Psoas muscle (tissue), 8 donors: ENCODE measurements at places on chromosomes 13 and 19. TPM values are rescaled to one million over a fixed set of nuclear protein-coding genes. Genes with fewer than 3 reads are reported as not detected.
A peak's percentile ranks its signal among the peaks of the same experiment; 100 is the strongest.

ETV2 gene
- not detected for total RNA-seq

GRCh38 chr19:30671367-30671619 is 299.1 kb downstream of the ZNF536 start:
- H3K4me1 ChIP-seq = no peaks in the 10 kb centered on the region
- no peak overlapping the region for H3K4me3 ChIP-seq
- H3K27me3 ChIP-seq = peaks cover 7% of the 10 kb centered on the region
- H3K36me3 ChIP-seq = no peaks in the 10 kb centered on the region
- H3K27ac ChIP-seq = no peak overlapping the region
- DNase-seq = no peak

- no peak for DNase-seq
- H3K27me3 ChIP-seq = no peaks in the 10 kb centered on the region
- no peaks in the 10 kb centered on the region for H3K36me3 ChIP-seq
- peaks cover 18% of the 10 kb centered on the region for H3K4me1 ChIP-seq
Measured at GRCh38 chr19:7236153-7236552, 58.1 kb downstream of the INSR start.

- no peaks in the 10 kb centered on the region for H3K27me3 ChIP-seq
- no peaks in the 10 kb centered on the region for H3K4me1 ChIP-seq
- H3K4me3 ChIP-seq = no peak overlapping the region
- no peak overlapping the region for H3K27ac ChIP-seq
- DNase-seq = no peak
Measured at GRCh38 chr13:40527914-40528313, 138.5 kb downstream of the FOXO1 start.

GRCh38 chr13:85525411-85525810 is 273.8 kb downstream of the SLITRK6 start:
- no peak overlapping the region for H3K4me3 ChIP-seq
- H3K27ac ChIP-seq = no peak overlapping the region
- no peaks in the 10 kb centered on the region for H3K4me1 ChIP-seq

GRCh38 chr19:54208784-54209057 is 8.1 kb downstream of the RPS9 start:
- no peak for DNase-seq
- peaks cover 59% of the 10 kb centered on the region for H3K4me1 ChIP-seq
- no peak overlapping the region for H3K4me3 ChIP-seq
- peaks cover 16% of the 10 kb centered on the region for H3K36me3 ChIP-seq
- H3K27me3 ChIP-seq = no peaks in the 10 kb centered on the region
- peak overlapping the region; percentile 79 for H3K27ac ChIP-seq

FOSB gene
- 0.32 TPM for total RNA-seq

ABCA7 gene
- total RNA-seq = 19.5 TPM

- H3K4me3 ChIP-seq = peak overlapping the region; percentile 73
- H3K27ac ChIP-seq = peak overlapping the region; percentile 89
- DNase-seq = no peak
- no peaks in the 10 kb centered on the region for H3K27me3 ChIP-seq
Measured at GRCh38 chr13:27170221-27170515, 1.4 kb downstream of the USP12 start.

DNA sequence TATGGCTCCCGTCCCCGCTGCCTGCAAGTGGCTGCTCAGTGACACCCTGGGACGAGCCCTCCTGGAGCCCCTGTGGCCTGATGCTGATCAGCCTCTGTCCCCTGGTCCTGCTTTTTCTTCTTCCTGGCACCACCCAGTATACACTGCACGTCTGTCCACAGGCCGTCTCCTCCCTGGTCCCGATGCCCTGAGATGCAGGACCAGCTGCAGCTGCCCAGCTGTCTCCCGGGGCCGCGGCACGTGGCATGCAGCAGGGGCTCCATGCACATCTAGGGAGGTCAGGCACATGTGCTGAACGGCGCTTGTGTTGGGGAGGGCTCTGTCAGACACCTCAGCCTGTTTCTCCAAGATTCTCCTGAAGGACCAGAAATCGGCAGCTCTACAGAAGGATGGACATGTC is 30.2 kb downstream of the ZFR2 start:
- H3K4me3 ChIP-seq = no peak overlapping the region
- no peak overlapping the region for H3K27ac ChIP-seq
- peaks cover 26% of the 10 kb centered on the region for H3K27me3 ChIP-seq
- no peaks in the 10 kb centered on the region for H3K4me1 ChIP-seq
- no peaks in the 10 kb centered on the region for H3K36me3 ChIP-seq
- no peak for DNase-seq
